ENCODE measurements at places on chromosomes 12 and 14.

DNA sequence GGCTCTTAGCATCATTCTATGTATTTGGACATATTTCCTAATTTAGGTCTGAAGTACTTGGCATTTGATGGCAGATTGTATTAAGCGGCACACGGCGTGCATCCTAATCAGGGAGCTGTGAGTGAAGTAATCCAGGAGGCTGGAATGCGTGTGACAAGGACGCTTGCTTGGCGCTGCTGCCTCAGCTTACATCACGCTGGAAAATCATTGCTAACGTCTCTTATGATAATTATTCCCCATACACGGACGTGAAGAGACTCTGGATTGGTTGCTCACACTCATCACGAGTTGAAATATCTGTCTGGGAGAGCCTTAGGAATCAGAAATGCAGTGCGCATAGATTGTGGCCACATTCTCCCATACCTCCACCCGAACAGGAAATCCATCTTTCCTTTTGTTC is 85.3 kb downstream of the FBXW8 start:
- no peak for DNase-seq

- no peak for DNase-seq
Measured at GRCh38 chr14:94633121-94633520, 20.9 kb downstream of the SERPINA3 start.

DNA sequence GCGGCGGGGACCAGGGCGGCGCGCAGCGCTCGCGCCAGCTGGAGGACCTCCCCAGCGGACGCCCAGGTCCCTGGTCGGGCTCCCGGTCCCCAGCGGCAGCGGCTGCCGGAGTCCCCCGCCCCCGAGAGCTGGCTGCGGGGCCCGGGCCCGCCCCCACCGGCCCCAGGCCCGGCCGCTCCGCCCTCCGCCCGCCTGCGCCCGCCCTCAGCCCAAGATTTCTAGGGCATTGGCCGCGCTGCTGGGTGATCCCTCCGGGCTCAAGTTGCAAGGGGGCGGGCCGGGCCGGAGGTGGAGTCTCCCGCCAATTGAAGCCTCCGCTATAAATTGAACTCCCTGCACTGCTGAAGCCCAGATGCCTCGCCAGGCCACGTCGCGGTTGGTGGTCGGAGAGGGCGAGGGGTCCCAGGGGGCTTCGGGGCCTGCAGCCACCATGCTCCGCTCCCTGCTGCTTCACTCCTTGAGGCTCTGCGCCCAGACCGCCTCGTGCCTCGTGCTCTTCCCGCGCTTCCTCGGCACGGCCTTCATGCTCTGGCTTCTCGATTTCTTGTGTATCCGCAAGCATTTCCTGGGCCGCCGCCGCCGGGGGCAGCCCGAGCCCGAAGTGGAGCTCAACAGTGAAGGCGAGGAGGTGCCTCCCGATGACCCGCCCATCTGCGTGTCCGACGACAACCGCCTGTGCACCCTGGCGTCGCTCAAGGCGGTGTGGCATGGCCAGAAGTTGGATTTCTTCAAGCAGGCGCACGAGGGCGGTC is at the start of gene DIO3:
Gene DIO3 (plus strand): TSS at position 351 of the 752 bp plus-strand sequence.
- DNase-seq, result peak; percentile 80

- DNase-seq, result no peak
Measured at GRCh38 chr12:117499759-117500485, 138.5 kb upstream of the NOS1 start.

- DNase-seq, result no peak
Measured at GRCh38 chr12:26241080-26241479, 45.7 kb downstream of the SSPN start.

GRCh38 chr14:51691176-51691575 is 39.5 kb downstream of the FRMD6 start:
- DNase-seq, result no peak

- no peak for DNase-seq
Measured at GRCh38 chr12:59396519-59396918, 199.3 kb upstream of the SLC16A7 start.

- DNase-seq, result no peak
Measured at GRCh38 chr12:101727098-101727497, 12.2 kb downstream of the SYCP3 start.

DNA sequence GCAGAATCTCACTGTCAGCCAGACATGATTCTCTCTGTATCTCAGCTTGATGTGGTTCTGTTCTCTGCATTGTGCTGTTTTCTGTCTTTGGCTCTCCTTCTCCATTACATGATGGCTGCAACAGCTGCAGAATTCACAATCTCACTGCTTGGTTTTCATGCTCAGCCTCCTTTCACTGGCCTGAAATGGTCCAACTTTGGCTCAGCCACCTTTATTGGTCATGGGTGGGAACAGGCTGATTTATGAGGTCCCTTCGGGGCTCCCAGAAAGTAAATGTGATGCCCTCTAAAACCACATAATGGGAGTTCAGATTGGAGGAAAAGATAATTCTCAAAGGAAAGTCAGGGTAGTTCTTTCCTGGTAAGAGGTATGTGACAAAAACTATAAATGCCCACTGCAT is 597.0 kb downstream of the ETNK1 start:
- DNase-seq, result no peak

DNA sequence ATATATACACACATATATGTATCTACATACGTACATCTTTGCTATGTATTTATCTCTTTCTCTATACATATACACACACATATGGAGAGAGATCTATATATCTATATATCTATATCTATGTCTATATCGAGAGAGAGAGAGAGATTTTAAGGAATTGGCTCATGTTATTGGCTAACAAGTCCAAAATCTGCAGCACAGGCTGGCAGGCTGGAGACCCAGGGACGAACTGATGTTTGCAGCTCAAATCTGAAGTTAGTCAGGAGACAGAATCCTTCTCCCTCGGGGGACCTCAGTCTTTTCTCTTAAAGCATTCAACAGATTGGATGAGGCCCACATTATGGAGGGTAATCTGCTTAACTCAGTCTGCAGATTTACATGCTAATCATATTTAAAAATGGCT is 40.7 kb upstream of the DACT1 start:
- DNase-seq, result no peak

DNA sequence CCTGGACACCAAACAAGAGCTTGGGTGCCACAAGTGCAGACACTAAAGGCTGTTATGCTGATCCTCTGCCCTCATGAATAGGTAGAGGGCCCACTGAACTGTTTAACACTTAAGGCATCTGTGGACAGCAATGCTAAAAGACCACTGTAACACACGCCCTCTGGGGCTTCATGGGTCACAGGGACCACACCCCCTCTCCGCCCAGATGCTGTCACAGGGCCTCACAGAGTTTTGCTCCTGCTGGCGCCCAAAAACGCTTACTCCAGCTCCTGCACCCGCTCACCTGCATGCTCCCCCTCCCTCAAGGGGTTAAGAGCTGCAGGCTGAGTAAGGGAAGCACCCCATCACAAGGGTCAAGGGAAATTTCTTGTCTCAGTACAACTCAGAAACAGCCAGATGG is 141.8 kb upstream of the NUDT4 start:
- DNase-seq, result no peak

DNA sequence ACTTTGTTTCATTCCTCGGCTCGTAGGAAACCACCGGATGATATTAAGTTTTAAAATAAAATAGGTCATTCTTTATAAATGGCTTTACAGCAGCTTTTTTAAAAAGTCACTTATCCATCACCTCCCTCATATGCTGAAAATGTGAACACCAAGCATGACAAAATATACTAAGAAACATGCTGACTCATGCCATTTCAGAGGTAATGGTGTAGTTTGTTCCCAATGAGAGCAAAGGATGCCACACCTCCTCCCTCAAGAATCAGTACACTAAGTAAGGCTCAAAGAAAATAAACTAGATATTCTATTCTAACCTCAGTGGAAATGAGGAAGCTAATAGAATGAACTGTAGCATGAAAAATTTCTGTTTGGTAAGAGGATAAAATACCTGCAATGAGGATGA is 5.5 kb upstream of the DIO2 start:
- no peak for DNase-seq

- DNase-seq, result no peak
Measured at GRCh38 chr14:68191567-68192321, 372.2 kb downstream of the RAD51B start.

GRCh38 chr12:85308374-85308773 is 28.4 kb downstream of the ALX1 start:
- no peak for DNase-seq

DNA sequence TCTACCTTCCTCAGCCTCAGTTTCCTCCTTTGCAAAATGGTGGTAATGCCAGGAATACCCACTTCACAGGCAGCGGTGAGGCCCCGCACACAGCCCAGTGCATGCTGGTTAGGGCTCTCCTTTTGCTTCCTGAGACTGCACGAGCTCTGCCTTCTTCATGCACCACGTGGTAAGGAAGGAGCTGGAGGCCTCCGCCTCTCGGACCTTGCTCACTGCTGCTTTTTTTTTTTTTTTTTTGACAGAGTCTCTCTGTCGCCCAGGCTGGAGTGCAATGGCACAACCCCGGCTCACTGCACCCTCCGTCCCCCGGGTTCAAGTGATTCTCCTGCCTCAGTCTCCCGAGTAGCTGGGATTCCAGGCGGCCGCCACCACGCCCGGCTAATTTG is 18.1 kb downstream of the TAMALIN start:
- DNase-seq, result no peak

- DNase-seq, result no peak
Measured at GRCh38 chr14:35708062-35708461, 101.0 kb downstream of the RALGAPA1 start.

- DNase-seq, result peak; percentile 21
Measured at GRCh38 chr14:20428802-20429201, 7.2 kb downstream of the KLHL33 start.

DNA sequence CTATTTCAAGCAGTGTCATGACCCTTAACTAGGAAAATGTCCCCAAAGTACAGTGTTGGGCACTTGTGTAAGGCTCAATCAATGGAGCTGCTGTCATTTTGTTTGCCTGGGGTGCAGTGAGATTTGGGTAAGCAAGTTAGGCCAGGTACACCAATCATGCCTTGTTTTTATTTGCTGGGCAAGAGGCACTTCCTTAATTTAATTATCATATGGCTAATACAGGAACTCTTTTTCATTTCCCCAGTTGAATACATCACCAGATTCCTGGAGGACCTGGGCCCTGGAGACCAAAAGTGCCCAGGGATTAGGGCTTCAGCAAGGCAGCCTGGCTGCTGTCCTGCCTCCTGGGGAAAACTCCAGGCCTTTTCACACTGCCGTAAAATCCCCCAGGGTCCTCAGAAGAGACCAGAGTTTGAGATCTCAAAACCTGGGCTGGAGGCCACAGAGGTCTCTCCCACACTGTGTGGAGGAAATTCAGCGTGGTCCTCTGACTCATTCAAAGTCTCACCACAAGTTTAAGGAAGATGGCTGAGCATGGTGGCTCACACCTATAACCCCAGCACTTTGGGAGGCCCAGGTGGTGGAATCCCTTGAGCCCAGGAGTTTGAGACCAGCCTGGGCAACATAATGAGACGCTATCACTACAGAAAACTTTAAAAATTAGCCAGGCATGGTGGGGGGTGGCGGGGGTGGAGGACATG is 28.4 kb upstream of the FOXN3 start:
- peak; percentile 22 for DNase-seq

DNA sequence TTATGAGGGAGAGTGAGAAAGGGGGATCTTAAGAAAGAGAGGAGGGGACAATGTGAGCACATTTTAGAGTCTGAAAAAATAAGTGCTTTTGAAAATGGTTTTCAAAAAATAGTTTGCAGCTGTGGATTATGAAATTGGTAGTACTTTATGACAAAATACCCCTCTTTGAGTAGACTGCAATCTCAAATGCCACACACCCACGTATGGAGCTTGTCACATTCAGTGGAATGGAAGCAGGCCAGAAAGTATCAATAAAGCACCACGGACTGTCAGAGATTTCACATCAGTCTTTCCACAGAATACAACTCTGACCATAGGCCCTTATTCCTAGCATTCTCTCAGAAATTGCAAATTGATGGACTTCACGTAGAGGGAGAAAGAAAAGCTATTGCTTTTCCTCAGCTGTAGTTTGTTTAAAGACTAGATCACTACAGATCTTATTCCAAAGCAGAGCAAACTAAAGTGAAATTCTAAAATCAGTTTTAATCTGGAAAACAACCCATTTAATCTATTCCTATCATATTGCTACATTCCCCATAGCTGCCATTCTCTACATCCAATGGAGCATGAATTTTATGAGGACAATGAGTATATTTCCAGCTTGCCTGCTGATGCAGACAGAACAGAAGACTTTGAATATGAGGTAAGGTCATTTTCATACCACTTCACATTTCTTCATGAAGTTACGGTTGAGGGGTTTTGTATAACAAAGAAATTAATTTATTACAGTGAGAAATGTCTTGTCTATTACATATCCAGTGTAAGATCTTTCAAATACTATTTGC is 321.3 kb downstream of the PDZRN4 start:
- DNase-seq, result no peak

DNA sequence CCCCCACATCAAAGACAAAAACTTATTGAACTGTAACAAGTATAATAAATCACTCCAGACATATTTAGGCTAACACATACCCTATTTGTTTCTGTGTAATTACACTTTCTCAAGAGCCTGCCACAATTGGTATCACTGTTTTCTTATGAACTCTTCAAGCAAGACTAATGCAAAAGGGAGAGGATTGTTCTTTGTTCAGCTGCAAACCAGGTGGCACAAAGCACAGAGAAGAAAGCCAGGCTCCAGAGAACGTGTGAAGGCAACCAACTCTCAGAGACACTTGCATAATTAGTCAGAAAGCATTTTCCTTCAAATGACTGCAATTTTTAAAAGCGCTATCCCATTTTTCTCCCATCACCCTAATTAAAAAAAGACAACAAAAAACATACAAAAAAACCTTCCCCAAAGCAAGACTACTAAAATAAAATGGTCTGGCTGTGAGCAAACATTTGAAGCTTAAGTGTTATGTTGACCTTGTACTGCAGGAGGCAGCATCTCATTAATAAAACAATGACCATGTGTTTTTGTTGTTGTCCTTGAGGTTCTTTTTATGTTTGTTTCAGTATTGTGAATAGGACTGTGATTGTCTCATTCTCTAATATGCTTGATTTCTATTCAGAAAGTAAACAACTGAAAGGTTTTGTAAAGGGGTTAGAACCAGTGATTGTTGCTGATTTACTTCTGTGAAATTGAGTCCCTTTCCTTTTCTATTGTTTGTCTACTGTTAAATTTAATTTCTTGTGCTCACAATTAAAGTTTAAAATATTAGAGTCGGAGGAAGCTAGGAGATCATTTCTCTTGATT is 452.7 kb upstream of the PDE3A start:
- DNase-seq, result peak; percentile 24

DNA sequence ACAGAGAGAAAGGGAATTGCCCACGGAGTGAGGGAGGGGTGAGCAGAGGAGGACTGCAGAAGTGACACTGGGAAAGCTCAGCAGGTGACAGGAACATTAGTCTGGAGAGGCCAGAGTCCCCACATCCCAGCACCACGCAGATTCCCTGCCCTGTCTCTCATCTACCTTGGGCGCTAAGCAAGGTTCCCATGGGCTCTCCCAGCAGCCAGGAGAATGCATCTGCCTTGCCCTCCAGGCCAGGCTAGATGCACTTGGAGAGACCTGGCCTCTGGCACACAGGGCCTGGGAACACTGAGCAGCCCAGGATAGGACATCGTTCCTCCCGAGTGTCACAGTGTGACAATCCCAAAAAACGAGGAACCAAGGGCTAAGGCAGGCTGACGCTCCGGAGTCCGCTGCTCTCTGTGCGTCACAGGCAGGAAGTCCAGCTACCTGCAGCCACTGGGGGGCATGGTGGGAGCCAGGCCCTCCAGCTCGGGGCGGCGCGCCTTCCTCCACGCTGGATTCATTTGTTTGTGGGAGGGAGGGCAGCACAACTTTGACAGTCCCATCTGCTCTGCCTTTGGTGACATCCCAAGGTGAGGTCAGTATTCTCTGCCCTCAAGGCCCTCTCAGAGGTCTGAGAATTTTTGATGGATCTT is 5.4 kb upstream of the NGB start:
- no peak for DNase-seq

- no peak for DNase-seq
Measured at GRCh38 chr14:71711125-71711524, 221.1 kb upstream of the RGS6 start.

All from BE2C (cell line).